ENCODE measurements at places on chromosomes 13 and 19. TPM values are rescaled to one million over a fixed set of nuclear protein-coding genes. Genes with fewer than 3 reads are reported as not detected.

DNA sequence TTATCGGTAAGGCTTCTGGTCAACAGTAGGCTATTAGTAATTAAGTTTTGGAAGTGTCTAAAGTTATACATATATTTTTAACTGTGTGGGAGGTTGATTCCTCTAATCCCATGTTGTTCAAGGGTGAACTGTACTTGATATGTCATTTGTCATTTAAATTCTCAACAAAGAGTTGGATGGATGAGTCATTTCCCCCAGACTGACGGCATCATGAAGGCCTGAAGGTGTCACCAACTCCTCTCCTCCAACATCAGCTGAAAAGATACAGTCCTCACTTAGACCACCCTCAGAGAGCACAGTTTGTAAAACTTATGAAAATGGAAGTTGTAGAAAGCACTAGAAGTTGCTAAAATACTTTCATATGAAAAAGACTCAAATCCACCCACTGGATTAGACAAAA lies 48.8 kb downstream of the DCLK1 start:
- no peak for DNase-seq

- DNase-seq, result no peak
Measured at GRCh38 chr13:90773681-90774080, 573.8 kb upstream of the MIR17HG start.

GRCh38 chr19:29926031-29926430 lies 16.0 kb upstream of the URI1 start:
- DNase-seq, result no peak

DNA sequence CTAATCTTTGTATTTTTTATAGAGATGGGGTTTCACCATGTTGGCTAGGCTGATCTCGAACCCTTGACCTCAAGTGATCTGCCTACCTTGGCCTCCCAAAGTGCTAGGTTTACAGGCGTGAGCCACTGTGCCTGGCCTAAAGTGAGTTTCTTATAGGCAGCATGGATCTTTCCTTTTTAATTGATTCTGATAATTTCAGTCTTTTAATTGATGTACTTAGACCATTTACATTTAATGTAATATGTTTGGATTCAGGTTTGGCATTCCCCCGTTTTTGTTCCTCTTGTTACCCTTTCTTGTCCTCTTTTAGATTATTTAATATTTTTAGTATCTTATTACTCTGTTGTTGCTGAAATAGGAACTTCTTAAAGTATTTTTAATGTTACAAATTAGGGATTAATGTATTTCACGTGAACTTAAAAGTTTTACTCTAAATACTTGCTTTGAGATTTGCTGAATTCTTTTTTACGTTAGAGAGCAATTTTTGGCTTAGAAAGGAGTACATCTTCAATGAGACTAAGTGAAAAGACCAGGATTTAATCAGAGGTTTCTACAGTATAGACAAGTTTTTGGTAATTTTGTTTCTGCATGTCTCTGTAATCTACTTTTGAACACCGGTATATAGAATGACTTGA lies 50.3 kb downstream of the URI1 start:
- DNase-seq, result no peak

GRCh38 chr19:47324502-47324901 lies 7.5 kb upstream of the C5AR2 start:
- DNase-seq, result peak; percentile 39

DNA sequence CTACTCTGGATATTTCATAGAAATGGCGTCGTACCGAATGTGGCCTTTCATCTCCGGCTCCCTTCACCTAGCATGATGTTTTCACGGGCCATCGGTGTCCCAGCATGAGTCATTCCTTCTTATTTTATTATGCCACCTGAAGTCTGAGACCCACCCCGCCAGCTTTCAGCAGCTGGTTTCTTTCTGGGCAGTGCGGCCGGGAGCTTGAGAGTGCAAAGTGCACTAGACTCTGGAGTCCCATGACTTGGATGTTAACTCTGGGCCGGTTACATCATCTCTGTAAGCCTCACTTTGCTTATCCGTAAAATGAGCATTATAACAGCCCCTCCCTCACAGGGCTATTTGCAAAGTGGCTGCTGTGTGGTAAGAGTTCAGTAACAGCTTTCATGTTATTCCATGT lies 5.8 kb upstream of the KMT5C start:
- DNase-seq, result no peak

DNA sequence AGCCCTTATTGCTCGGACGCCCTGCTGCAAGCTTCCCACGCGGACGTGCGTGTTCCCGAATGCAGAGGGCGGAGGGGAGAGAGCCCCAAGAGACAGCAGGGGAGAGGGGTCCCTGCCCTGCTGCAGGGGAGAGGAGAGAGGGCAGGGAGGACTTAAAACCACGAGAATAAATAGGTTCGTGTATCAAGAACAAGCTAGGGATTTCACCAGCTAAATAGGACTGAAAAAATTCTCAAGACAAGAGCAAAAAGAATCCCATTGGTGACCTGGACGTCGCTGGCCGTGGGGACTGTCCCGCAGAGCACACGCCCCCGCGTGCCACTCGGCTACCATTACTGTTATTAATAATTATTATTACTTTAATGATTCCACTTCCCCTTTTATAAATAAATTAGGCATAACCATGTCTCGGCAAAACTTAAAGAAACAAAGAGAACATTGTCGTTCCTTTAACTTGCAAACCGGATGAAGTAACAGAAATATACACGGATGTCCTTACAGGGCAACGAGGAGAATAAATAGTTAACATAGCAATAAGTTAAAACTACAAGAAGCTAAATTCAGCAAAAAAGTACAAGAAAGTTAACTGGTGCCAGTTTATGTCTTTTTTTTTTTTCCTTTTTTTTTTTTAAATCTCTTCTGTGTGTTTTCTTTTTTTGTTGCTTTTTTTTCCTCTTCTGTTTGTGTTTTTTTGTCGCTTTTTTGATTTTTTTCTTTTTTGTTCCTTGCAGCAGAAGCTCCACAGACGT lies 16.6 kb downstream of the PRKCSH start:
- no peak for DNase-seq

- no peak for DNase-seq
Measured at GRCh38 chr19:48967346-48968178, 2.5 kb downstream of the FTL start.

- DNase-seq, result no peak
Measured at GRCh38 chr19:56314018-56314380, 640 bp downstream of the ZSCAN5A start.

- peak; percentile 98 for DNase-seq
Measured at GRCh38 chr13:108915634-108916512, 286.5 kb downstream of the MYO16 start.

GRCh38 chr13:113616281-113616906 lies 31.8 kb downstream of the TFDP1 start:
- DNase-seq, result no peak

DNA sequence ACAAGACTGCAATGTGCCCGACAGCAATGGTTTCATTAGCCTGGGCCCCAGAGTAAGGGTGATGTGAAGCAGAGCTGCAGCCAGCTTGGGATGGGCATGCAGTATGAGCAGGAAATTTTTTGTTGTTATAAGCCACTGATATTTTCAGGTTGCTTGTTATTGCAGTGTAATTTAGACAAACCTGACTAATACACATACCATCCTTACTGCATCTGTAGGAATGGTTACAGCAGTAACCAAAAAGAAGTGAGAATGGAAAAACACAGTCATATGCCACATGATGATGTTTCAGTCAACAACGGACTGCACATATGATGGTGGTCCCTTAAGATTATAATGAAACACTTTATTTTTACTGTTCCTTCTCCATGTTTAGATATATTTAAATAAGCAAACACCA lies 8.6 kb upstream of the POMP start:
- no peak for DNase-seq

- DNase-seq, result no peak
Measured at GRCh38 chr13:30850204-30850866, 55.7 kb upstream of the MEDAG start.

- DNase-seq, result no peak
Measured at GRCh38 chr13:67961331-67961730, 731.2 kb upstream of the PCDH9 start.

DNA sequence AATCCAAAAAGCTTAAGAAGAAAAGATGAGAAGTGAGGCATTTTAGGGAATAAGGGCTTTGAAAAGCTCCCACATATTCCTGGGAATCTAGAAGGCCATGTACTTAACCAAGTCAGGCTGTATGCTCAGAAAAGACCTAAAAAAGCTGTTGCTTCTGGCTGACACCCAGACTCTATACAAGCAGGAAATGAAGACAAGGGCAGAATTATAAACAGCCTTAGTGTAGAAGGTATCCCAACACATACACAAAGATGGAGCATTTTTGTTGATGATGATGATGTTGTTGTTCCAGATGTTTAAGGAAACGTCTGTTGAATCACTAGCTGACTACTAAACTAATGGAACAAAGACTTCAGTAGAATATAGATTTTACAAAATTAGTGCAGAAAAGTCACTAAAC lies 26.1 kb upstream of the N4BP2L1 start:
- no peak for DNase-seq

DNA sequence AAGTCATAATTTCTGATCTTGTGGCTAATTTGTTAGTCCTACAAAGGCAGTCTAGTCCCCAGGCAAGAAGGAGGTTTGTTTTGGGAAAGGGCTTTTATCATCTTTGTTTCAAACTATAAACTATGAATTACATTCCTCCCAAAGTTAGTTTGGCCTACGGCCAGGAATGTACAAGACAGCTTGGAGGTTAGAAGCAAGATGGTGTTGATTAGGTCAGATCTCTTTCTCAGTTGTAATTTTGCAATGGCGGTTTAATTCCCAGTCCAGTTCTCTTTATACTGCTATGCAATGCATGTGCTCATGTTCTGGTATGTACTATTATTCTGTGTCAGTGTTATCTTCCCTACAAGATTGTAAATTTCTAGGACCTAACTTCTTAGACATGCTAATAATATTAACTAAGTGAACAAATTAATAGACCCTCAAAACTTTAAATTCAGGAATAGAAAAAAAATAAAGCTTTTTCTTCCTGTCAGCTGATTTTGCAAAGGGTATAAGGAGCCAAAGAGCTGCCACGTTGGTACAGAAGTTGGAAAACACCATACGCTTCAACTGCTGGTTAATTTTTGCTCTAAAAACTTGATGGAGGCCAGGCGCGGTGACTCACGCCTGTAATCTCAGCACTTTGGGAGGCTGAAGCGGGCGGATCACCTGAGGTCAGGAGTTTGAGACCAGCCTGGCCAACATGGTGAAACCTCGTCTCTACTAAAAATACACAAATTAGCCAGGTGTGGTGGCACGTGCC lies 1.3 kb upstream of the DNAJC15 start:
- no peak for DNase-seq

DNA sequence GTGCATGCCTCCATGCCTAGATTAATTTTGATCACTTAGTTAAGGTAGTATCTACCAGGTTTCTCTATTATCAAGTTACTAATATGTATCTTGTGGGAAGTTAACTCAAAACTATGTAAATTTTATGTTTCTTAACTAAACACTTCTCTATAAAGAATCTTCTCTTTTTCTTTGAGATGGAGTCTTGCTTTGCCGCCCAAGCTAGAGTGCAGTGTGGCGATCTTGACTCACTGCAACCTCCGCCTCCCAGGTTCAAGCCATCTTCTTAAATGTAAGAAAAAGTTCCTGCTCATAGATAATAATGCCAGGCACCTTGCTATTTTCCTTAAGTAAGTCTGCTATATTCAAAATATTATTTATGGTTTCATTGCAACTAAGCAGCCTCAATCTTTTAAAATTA lies 58.4 kb downstream of the ELF1 start:
- no peak for DNase-seq

GRCh38 chr13:60755380-60756163 lies 358.6 kb downstream of the TDRD3 start:
- DNase-seq, result no peak

- DNase-seq, result peak; percentile 93
Measured at GRCh38 chr19:38683393-38684077, 36.1 kb downstream of the ACTN4 start.

GRCh38 chr13:31851216-31851615 lies 111.9 kb downstream of the RXFP2 start:
- no peak for DNase-seq

GRCh38 chr13:33617055-33617454 lies 200.9 kb upstream of the RFC3 start:
- no peak for DNase-seq

DNA sequence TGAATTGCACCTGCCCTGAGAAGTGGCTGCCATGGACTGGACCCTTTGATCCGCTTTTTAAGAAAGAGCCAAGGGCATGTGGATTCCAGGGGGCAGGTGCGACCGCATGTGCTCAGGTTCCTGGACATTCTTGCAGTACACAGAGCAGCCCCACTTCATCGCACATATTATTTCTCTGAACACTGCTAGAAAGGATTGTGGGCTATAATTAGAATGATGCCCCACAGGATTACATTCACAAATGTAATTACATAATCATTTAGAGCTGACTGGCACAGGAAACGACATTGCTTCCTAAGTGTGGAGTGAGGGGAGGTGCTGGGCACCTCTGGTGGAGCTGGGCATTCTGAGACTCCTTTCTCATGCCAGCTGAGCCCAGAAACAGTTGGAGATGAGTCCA lies 37.5 kb upstream of the VSTM2B start:
- no peak for DNase-seq

GRCh38 chr13:27375686-27376326 lies 48.6 kb upstream of the GTF3A start:
- DNase-seq, result peak; percentile 52

- DNase-seq, result no peak
Measured at GRCh38 chr19:7007859-7008258, 13.4 kb downstream of the MBD3L2B start.

- peak; percentile 81 for DNase-seq
Measured at GRCh38 chr19:53511933-53512374, 26.0 kb upstream of the ZNF331 start.

- no peak for DNase-seq
Measured at GRCh38 chr13:112060899-112061366, 6.0 kb upstream of the SOX1 start.

DNA sequence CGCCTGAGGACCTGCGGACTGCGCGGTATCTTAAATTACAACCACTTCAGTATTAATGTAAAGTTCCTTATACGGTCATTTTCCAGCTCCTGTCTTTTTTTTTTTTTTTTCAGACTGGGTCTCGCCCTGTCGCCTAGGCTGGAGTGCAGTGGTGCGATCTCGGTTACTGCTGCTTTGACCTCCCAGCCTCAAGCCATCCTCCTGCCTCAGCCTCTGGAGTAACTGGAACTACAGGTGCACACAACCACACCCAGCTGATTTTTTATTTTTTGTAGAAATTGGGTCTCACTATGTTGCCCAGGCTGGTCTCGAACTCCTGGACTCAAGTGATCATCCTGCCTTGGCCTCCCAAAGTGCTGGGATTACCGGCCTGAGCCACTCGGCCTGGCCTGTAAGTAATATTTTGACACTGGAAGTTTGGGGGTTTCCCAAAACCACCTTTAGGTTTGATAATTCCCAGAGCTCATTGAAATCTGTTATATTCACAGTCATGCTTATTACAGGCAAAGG lies 406 bp upstream of the EID2B start:
- no peak for DNase-seq

Gene CD177
- total RNA-seq, result 4.7 TPM

Gene ZNF558
- 4.8 TPM for total RNA-seq

Gene C1QTNF9
- not detected for total RNA-seq

Gene PSPN
- 1.0 TPM for total RNA-seq

Gene ZNF576
- total RNA-seq, result 6.7 TPM

Gene GJA3
- total RNA-seq, result under 0.01 TPM

Gene C19orf44
- total RNA-seq, result 1.5 TPM

Gene GAS6
- total RNA-seq, result 126 TPM

Gene ZNF534
- total RNA-seq, result not detected

Gene FGF9
- not detected for total RNA-seq

Gene ZNF586
- total RNA-seq, result 12.9 TPM

Gene TPTE2
- total RNA-seq, result not detected
